ENCODE measurements at places on chromosomes 16 and 17. TPM values are rescaled to one million over a fixed set of nuclear protein-coding genes. Genes with fewer than 3 reads are reported as not detected.

C16orf74 gene
- 1.1 TPM for total RNA-seq

DNA sequence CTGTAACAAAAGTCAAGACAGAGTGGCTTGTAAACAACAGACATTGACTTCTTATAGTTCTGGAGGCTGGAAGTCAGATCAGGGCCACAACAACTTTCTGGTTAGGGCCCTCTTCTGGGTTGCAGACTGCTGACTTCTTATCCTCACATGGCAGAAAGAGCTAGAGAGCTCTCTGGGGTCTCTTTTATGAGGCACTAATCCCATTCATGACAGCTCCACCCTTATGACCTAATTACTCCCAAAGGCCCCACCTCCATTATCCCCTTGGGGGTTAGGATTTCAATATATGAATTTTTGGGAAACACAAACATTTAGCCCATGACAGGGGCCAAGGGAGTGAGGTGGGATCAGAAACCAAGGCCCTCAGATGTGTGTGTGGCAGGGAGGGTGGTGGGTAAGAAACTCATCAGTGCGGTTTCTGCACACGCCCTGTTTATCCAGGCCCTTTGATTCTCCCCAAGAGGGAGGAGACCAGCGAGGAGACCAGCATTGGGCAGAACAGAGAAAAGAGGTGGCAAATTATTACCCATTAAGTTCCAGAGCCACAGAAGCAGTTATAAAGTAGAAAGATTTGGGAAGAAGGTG lies 74.8 kb downstream of the UTP18 start:
- no peak for DNase-seq

GRCh38 chr17:72123530-72124437 lies 3.0 kb downstream of the SOX9 start:
- DNase-seq, result no peak

- no peak for DNase-seq
These were observed 64.6 kb downstream of the FTO start for GRCh38 chr16:53768593-53768992.

DNA sequence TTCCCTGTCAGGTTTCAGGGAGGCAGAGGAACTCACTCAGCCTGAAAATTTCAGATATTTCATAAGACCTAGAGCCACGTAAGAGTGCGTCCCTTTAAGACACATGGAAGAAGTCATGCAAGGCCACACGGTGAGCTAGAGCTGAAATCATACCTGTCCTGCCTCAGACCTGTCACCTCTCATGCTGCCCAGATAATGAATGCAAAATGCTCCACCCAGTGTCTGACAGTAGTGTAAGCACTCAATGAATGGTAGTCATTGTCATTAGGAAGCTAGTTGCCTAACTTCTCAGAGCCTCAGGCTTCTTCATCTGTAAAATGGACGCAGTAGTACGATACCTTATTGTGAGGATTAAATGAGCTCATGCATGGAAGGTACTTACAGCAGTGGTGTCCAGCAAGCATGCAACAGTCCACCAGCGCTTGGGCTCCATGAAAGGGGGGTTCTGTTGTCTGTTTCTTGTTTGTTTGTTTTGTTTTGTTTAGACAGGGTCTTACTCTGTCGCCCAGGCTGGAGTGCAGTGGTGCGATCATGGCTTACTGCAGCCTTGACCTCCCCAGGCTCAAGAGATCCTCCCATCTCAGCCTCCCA lies 60.7 kb downstream of the WSB1 start:
- no peak for DNase-seq

GRCh38 chr17:79563237-79564013 lies 47.4 kb downstream of the RBFOX3 start:
- DNase-seq, result no peak

DNA sequence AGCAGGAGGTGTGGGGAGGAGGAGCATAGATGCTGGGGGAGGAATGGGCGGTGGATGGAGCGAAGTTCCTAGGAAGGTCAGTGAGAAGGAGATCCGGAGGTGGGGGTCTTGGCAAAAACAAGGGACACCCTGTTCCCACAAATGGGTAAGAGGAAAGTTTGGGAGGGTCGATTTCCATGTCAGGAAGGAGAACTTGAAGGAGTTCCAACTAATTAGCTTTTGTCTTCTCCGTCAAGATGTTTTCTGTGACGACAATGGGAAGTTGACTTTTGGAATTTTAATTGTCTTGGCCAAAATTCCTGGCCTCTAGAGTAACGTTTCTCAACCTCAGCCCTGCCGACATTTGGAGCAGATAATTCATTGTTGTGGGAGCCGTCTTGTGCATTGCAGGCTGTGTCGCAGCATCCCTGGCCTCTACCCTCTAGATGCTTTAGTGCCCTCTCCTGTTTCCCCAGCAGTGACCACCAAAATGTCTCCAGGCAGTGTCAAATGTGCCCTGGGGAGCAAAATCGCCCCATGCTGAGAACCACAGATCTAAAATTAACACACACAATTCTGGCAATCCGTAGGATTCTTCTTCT lies 97.1 kb downstream of the PITPNC1 start:
- no peak for DNase-seq

- no peak for DNase-seq
These were observed 2.8 kb downstream of the TENT4B start for GRCh38 chr16:50155925-50156324.
